Stimulated activated CD8-positive, alpha-beta memory T cell treated with anti-CD3 and anti-CD28 coated beads, Interleukin-4, amount 100 ng/mL, for 1 hour (primary cell): ENCODE measurements at places on chromosomes 6 and 20.

GRCh38 chr20:13396022-13396421 lies 174.9 kb downstream of the ISM1 start:
- DNase-seq: no peak

DNA sequence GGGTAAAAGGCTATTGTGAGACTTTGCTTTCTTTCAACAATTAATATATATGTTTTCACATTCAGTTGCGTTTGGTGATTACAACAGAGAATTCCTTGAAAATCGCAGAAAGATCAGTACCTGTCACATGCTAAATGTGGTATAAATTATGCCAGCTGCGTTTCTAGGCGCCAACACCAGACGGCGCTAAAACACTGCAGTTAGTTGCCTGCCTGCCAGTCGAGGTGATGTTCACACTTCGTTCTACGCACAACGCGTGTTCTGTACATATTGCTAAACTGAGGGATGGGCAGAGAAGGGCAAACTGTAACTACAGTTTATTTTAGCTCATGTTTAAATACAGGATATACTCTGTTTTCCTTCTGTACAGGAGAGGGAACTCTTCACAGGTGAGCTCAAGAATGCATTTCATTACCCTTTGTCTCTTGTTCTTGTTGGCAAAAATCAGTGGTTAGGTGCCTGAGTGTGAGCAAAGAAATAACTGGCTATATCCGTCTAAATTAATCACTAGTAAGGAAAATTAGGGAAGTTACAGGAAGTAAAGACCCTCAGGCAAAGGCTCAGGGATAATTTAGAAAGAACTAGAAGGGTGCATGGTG lies 100.1 kb upstream of the RGS17 start:
- DNase-seq: no peak

GRCh38 chr6:3376893-3377535 lies 79.8 kb downstream of the SLC22A23 start:
- no peak for DNase-seq

DNA sequence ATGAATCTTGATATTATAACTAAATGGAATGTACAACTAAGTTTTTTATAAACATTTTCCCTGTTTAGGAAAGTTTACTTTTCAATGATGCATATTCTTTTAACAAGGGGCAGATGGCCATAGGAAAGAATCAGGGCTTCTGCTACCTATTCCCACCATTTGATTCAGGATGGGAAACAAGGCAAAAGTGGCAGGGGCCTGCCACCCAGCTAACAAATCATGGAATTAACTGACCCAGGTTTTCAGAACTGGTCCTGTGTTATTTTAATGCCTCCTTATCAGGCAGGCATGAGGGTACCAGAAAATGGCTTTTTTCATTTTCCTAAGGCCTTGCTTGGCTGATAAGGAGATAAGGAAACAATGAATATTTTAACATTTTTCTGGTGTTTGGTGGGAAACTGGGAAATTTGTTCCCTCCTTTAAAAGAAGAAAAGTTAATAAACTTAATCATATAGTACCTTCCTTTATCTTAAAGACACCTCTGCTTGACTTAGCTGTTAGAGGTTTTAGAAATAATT lies 6.7 kb downstream of the POU3F2 start:
- DNase-seq: no peak

- no peak for DNase-seq
These were observed 69.2 kb downstream of the THBS2 start for GRCh38 chr6:169184419-169184818.
